ENCODE measurements at places on chromosomes 12 and 14.

DNA sequence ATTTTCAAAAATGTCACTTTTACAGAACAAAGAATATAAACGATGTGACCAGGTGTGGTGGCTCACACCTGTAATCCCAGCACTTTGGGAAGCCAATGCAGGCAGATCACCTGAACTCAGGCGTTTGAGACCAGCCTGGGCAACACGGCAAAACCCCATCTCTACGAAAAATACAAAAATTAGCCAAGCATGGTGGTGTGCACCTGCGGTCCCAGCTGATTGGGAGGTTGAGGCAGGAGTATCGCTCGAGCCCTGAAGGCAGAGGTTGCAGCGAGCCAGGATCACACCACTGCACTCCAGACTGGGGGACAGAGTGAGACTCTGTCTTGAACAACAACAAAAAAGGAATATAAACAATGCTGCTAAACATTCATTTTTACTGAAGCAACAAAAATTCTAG lies 15.2 kb downstream of the HEATR5A start:
- H3K4me1 ChIP-seq = no peaks in the 10 kb centered on the region
- DNase-seq = no peak
- H3K27me3 ChIP-seq = no peaks in the 10 kb centered on the region
- H3K36me3 ChIP-seq = no peaks in the 10 kb centered on the region
- H3K27ac ChIP-seq = no peak overlapping the region
- H3K4me3 ChIP-seq = no peak overlapping the region

GRCh38 chr12:65168681-65169319 lies 583 bp upstream of the LEMD3 start:
- H3K27ac ChIP-seq = peak overlapping the region; percentile 94
- H3K4me3 ChIP-seq = peak overlapping the region; percentile 85
- H3K4me1 ChIP-seq = peaks cover 27% of the 10 kb centered on the region
- no peaks in the 10 kb centered on the region for H3K27me3 ChIP-seq
- no peak for DNase-seq

- no peak for DNase-seq
- H3K4me1 ChIP-seq = no peaks in the 10 kb centered on the region
- no peak overlapping the region for H3K27ac ChIP-seq
- H3K27me3 ChIP-seq = no peaks in the 10 kb centered on the region
- no peak overlapping the region for H3K4me3 ChIP-seq
- H3K36me3 ChIP-seq = no peaks in the 10 kb centered on the region
Measured at GRCh38 chr12:69030321-69030720, 97.3 kb upstream of the CPM start.

- H3K4me3 ChIP-seq = no peak overlapping the region
- H3K27me3 ChIP-seq = no peaks in the 10 kb centered on the region
- no peak for DNase-seq
- no peaks in the 10 kb centered on the region for H3K36me3 ChIP-seq
- peak overlapping the region; percentile 99 for H3K27ac ChIP-seq
- peaks cover 43% of the 10 kb centered on the region for H3K4me1 ChIP-seq
Measured at GRCh38 chr12:6280672-6281071, 29.8 kb upstream of the PLEKHG6 start.

GRCh38 chr12:132170094-132170636 lies 25.9 kb downstream of the NOC4L start:
- no peak overlapping the region for H3K4me3 ChIP-seq
- no peaks in the 10 kb centered on the region for H3K4me1 ChIP-seq
- H3K36me3 ChIP-seq = no peaks in the 10 kb centered on the region
- no peaks in the 10 kb centered on the region for H3K27me3 ChIP-seq
- no peak for DNase-seq

- no peak overlapping the region for H3K27ac ChIP-seq
- H3K4me3 ChIP-seq = no peak overlapping the region
- H3K36me3 ChIP-seq = no peaks in the 10 kb centered on the region
- no peaks in the 10 kb centered on the region for H3K27me3 ChIP-seq
Measured at GRCh38 chr14:30284808-30285207, 274.1 kb upstream of the G2E3 start.

- H3K36me3 ChIP-seq = no peaks in the 10 kb centered on the region
- peaks cover 15% of the 10 kb centered on the region for H3K4me1 ChIP-seq
- H3K4me3 ChIP-seq = no peak overlapping the region
Measured at GRCh38 chr14:97978341-97978740, 1181.2 kb downstream of the VRK1 start.

Data from thyroid gland (tissue), 4 donors.